Right lung (tissue), 10 donors: ENCODE measurements at places on chromosomes 4 and X.
A peak's percentile ranks its signal among the peaks of the same experiment; 100 is the strongest.

DNA sequence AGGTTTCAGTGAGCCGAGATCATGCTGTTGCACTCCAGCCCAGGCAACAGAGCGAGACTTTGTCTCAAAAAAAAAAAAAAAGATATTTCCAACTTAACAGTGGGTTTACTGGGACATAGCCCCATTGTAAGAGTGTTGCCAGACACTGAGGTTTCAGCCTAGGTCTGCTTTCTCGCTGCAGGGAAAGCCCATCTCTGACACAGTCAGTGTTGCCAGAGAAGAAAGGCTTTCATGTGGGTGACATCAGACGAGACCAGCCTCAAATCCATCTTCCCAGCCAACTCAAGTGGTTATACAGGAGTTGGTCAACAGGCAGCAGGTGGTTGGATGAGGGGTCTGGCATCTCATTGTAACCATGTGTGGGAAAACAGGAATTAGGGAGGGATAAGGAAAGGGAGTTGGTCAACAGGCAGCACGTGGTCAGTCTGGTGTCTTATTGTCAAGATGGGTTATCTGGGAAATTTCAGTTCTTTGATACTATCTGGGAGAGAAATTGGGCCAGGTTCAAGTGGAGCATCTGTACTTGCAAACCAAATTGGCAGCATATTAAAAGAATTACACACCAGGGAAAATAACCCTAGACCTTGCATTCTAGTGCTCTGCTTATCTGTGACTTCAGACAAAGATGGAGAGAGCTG, 41.1 kb downstream of the NELFA start:
- no peak for DNase-seq

DNA sequence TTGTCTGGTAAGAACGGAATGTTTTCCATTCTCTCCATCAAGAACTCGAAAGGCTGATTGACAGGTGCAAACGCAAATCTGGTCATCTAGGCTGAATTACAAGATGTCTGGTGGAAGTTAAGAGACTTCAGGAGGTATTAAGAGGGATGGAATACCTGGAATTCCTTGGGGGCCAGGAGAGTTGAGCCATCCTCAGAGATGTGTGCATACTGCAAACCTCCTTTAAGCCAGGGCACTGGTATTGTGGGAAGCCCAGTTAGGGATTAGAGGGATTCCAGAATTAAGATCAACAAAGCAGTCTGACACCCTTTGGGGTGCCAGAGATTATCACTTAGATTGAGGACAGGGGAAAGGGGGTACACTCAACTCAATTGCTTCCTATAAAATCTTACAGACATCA, 151.4 kb downstream of the VCX3A start:
- DNase-seq: no peak

DNA sequence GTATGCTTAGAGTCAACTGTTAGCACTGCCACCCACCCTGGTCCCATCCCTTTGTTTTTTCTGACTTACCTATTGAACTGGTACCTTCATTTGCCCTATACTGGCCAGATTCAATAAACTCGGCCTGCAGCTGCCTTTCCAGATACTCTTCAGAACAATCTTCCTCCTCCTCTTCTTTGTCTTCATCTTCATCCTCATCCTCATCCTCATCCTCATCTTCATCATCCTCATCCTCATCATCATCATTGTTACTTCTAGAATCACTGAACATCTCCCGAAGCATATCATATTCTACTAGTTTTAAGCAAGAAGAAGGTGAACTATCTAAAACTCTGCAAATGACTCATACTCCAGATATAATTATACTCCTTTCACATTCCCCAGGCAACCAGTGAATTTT, 14.9 kb downstream of the TAF7L start:
- no peak for DNase-seq

DNA sequence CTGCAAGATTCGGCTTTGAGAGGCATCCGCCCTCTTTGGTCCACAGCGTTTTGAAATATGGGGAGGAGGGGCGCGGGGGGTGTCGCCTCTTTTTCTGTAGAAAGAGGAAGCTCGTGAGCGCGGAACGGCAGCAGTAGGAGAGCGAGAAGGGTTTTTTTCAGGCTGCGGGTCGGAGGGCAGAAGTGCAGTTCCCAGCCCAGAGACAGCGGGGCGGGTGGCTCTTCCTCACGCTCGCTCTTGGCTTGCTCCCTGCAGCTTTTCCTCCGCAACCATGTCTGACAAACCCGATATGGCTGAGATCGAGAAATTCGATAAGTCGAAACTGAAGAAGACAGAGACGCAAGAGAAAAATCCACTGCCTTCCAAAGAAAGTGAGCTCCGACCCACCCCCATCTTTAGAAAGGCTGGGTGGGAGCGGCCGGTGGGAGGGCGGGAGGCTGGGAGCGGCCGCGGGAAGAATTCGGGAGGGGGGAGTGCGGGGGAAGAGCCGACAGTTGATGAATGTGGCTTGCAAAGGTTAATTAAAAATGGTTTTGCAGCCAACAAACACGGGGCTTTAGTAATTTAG, 1.2 kb downstream of the TMSB4X start:
- DNase-seq: no peak

DNA sequence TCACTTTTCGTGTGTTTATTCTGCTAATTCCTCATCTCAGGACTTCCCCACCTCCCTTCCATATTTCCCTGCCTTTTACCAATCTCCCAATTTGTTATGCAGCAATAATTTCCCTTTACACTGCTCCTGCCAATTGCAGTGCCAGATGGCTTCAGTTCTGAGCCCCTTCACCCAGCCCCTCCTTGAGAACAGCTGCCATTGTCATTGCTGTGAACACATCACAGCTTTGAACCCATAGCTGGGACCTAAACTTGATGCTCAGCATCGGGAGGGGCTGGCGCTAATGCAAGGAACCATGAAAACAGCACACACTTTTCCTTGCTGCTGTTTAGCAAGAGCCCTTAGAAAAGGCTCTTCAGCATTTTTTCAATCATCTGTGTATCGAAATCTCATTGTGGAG, 104.9 kb downstream of the ALPK1 start:
- DNase-seq: no peak

DNA sequence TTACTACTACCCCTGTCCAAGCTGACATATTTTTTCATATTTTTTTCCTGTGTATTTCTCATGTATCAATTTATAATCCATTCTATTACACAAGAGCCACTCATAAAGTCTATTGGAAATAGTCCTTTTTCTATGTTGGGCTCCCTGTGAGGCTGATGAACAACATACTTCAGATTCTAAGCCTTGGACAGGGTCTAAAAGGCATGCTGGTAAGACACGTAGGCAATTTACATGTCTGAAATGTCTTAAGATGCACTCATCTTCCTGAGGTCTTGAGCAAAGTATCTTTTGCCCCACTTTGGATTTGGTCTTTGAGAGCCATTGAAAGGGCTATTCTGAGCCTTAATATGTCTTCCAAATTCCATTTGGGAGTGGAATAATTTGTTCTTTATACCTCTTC, 31.8 kb downstream of the OCIAD1 start:
- no peak for DNase-seq

GRCh38 chrX:54786967-54787366, 11.1 kb downstream of the ITIH6 start:
- DNase-seq: no peak

GRCh38 chr4:123675567-123675966, 279.0 kb downstream of the SPRY1 start:
- DNase-seq: no peak

DNA sequence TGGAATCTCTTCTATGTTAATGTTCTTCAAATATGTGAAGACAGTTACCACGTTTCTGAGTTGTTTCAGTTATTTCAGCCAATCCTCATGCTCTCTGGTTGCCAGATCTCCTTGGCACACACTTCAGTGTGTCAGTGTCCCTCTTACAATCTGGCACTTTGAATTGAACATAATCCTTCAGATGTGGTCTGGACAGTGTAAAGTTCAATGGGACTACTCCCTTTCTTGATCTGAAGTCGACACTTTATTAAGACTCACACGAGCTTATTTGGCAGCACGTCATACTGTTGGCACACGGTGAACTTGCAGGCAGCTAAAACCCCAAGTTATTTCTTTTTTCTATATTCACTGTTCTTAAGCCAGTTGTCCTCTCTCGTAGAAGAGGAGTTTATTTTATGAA, 28.2 kb downstream of the ARSJ start:
- peak; percentile 60 for DNase-seq

DNA sequence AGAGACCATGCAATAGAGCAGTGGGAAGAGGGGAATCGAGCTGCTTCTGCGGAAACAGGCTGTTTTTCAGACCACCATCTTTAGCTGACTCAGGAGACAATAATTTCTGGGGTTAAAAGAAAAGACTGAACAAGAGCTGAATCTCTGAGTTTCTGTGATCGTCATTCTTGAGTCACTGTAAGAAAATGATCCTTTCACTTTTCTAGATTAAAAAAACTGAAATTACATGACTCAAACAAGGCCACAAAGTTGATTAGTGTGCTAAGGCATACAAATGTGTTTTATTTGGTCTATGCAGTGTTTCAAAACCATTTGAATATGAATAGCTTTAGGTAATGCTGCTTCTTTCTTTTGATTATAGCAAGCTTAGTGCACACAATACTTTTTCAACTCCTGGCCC, 194.4 kb upstream of the RPL34 start:
- no peak for DNase-seq

GRCh38 chr4:124017185-124017785, 620.7 kb downstream of the SPRY1 start:
- peak; percentile 34 for DNase-seq
